ENCODE measurements at places on chromosomes 11 and 22. TPM values are rescaled to one million over a fixed set of nuclear protein-coding genes. Genes with fewer than 3 reads are reported as not detected.

Gene APOL4
- 0.18 TPM for total RNA-seq

Gene OSBP2
- 0.58 TPM for total RNA-seq

Gene SLC16A8
- not detected for total RNA-seq

Gene YPEL1
- 1.2 TPM for total RNA-seq

Gene CRYBA4
- not detected for total RNA-seq

Gene MPZL3
- total RNA-seq, result 51.7 TPM

Gene SLC25A18
- not detected for total RNA-seq

Gene RIC3
- total RNA-seq, result 7.7 TPM

Gene MIOX
- total RNA-seq, result 0.29 TPM

Gene NOL12
- 36.8 TPM for total RNA-seq

Gene FOSL1
- 10.2 TPM for total RNA-seq

Gene ARSA
- 11.6 TPM for total RNA-seq

Gene OR52B6
- not detected for total RNA-seq

Gene GGA1
- total RNA-seq, result 62.8 TPM

Gene SCGB2A2
- not detected for total RNA-seq

Gene PNPLA5
- not detected for total RNA-seq

Gene SCN3B
- total RNA-seq, result not detected

Gene KCNJ11
- total RNA-seq, result 1.2 TPM

Gene ZNF280B
- total RNA-seq, result 2.3 TPM

Gene OR10D3
- total RNA-seq, result not detected

Gene ST13
- total RNA-seq, result 249 TPM

Gene CTSW
- 126 TPM for total RNA-seq

Gene WNT7B
- not detected for total RNA-seq

Gene EIF3D
- total RNA-seq, result 389 TPM

Gene PHOX2A
- not detected for total RNA-seq

Gene ZC3H12C
- total RNA-seq, result 0.45 TPM

Gene PHF21B
- 0.92 TPM for total RNA-seq

Gene LINC01488
- total RNA-seq, result not detected

Gene APOBEC3G
- total RNA-seq, result 66.5 TPM

Gene NAALADL1
- 6.6 TPM for total RNA-seq

Gene NAALAD2
- not detected for total RNA-seq

Measured in activated CD8-positive, alpha-beta T cell treated with anti-CD3 and anti-CD28 coated beads for 36 hours (primary cell).